ENCODE measurements at places on chromosomes 6 and 20.
A peak's percentile ranks its signal among the peaks of the same experiment; 100 is the strongest.

DNA sequence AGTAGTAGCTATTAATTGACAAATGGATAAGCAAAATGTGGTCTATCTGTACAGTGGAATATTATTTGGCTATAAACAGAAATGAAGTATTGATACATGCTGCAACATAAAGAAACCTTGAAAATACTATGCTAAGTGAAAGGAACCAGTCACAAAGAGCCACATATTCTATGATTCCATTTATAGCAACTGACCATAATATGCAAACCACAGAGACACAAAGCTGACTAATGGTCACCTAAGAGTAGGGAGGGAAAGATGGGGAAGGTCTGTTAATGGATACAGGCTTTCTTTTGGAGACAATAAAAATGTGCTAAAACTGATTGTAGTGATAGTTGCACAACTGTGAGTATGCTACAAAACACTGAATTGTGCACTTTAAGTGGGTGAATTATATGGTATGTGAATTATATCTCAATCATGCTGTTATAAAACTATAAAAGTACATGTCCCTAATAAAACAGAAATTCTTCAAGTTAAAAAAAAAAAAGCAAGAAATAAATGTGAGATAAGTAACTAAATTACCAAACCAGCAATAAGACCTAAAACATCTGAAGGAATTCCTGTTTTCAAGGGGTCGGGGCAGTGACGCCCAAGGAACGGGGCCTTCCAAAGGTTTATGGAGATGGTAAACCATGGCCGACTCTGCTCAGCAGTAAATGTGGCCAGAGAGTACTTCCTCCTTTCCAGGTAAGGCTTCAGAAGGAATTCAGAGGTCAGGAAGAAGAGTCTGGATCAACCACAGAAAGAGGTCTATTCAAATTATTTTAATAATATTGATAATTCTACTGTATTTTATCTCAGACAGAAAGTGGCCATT is 75.4 kb downstream of the ARHGAP18 start:
- DNase-seq: no peak

GRCh38 chr6:108797951-108798669 is 50.1 kb upstream of the ARMC2 start:
- DNase-seq: no peak

DNA sequence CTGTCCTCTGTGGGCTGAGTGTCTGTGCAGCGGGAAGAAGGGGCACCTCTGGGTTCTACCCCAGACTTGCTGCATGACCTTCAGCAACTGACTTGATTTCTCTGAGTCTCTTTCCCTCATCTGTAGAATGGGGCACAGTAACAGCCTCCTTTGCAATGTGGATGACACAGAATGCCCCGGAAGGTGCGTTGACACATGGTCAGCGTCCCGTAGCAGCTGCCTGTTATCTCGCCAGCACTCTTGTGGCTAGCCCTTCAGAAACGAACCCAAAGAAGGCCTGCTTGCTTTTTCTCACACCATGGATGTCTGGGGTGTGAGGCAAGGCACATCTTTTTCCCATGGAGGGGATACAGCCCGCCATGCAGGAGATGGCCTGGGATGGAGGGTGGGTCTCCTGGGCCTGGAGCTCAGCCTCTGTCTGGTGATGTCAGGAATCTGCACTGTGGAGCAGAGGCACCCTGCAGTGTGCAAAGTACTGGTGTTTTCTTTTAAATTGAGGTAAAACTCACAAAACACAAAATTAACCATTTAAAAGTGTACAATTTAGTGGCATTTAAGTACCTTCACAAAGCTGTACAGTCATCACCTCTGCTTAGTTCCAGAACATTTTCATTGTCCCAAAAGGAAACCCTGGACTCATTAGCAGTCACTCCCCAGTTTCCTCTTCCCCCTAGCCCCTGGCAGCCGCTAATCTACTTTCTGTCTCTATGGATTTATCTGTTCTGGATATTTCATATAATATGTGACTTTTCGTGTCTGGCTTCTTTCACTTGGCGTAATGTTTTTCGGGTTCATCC is 59.8 kb upstream of the FAM83D start:
- DNase-seq: no peak

DNA sequence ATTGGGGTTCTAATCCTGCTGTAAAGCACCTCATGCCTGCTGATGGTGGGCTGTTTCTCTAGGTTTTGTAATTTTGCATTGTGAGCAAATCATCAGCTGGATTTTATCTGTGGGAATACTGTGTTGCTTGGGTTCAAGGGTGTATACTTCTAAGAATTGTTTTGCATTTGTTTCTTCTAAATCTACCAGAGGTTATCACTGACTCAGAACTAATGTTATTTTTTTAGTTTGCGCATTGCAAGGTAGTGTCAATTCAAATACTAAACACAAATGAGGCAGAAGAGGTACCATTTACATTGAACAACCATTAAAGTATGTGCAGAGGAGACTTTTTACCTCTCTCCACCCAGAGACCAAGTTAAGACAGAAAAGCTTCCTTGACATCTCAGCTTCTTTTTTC is 60.0 kb downstream of the CEP162 start:
- DNase-seq: no peak

DNA sequence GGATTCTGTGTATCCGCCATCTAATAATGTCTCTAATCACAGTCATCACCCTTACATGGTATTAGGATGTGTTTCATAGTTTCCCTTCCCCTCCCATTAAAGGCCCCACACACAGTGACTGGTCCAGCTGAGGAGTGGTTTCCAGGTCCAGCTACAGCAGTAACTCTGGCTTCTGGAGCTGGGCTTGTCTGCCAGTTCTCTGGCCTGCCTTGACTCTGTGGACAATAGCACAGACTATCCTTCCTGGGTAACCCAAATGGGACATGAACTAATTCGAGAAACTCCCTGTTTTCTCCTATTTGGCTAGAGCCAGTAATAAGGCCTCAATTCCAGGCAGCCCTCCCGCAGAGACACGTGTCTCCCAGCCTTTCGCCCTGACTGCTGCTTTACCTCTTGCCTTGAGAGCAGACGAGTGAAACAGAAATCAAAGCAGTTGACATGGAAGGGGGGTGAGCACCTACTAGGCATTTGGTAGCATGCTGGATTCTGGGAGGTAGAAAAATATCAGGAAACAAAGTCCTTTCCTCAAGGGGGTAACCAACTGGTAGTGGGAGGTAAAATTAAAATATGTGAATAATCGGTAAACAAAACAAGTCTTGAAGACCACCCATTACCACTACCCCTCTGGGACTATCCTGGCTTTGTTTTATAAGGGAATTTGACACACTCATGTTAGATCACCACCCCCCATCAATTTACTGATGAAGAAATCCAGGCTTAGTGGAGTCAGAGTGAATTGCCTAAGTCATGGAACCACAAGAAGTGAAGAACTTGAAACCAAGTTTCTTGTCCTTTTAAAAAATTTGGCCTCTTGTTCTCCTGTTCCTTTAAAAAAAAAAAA is 1.2 kb downstream of the TRAF3IP2 start:
- DNase-seq: peak; percentile 90

GRCh38 chr6:148967011-148967520 is 220.2 kb downstream of the UST start:
- no peak for DNase-seq

DNA sequence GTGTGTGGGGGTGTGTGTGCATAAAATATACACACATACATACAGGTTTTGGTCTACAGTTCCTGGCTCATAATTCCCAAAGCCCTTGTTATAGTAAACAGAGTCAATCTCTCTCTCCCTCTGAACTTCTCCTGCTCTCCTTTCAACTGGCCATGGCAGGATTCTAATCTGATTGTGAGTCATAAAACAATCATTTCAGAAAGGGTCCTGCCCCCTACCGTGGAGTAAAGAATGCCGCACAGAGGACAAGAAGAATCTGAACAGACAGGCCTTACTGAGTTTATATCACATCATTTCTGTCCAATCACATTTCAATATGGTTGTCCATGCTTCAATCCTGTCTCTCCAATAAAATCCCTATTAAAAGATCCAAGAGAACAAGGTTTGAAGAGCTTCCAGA is 416.9 kb downstream of the FRK start:
- DNase-seq: peak; percentile 6

- DNase-seq: no peak
Measured at GRCh38 chr6:157386454-157386853, 5.5 kb downstream of the ZDHHC14 start.

- no peak for DNase-seq
Measured at GRCh38 chr20:57622579-57623381, 2.6 kb upstream of the ZBP1 start.

- no peak for DNase-seq
Measured at GRCh38 chr6:125183391-125183790, 29.8 kb downstream of the TPD52L1 start.

DNA sequence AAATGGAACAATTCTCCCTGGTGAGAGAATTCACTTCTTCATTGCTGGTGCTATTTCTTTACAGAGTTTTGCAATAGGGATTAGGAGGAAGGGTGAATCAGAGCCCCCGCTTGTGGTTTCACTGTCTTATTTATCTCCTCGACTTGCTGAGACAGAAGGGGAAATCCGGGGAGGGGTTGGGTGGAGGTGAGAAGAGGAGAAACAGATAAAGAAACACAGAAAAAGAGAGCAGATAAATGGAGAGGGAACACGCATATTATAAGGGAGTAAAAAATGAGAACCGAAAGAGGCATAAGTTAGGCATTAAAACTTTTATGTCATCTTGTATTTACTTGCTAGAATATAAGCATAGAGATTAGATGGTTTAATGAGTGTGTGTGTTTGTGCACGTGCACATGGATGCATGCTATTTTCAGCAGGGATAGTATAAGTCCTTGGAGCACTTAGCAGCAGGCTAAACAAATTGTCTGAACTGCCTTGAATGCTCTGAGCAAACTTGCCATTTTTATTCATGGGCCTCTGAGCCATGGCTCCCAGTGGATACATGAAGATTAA is 105.0 kb downstream of the OLIG3 start:
- no peak for DNase-seq

- no peak for DNase-seq
Measured at GRCh38 chr6:109187399-109188114, 92.2 kb downstream of the CEP57L1 start.

GRCh38 chr20:34891166-34892062 is 15.0 kb downstream of the ACSS2 start:
- DNase-seq: peak; percentile 59

Measured in stromal cell of bone marrow (primary cell).